ENCODE measurements at places on chromosomes 12 and 14.

DNA sequence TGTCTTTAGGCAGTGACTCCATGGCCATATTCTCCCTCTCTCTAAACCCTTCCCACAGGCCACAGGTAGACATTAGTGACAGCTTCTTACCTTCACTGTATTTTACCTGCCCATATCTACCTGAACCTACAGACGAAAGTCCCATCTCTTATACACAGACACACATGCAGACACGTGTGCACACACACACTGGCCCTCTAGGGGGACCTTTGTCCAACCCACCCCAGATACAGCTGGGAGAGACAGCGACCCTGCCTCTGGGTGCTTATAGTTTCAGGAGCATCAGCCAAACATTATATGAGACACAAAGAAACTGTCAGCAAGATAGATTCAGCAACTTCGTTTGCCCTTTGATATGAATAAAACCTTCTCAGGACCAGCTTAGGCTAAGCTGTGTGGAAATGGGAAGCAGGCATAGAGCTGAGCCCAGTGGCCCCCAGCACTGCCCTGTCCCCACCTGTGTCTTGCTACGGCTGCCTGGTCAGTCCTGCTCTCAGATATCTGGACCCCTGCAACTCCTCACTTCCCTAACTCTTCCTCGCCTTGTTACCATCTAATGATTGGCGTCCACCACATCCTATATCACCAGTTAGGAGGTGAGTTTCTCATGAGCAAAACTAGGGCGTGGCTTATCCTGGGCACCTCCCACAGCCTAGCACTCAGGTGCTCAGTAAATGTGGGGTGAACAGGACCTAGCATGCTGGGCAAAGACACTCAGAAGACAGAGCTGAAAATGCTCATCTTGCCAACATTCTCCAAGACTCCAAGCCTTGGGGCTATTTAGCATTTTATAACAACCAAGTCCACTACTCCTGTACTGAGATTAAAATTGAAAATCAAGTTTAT is 12.0 kb upstream of the CD9 start:
- no peak for DNase-seq

DNA sequence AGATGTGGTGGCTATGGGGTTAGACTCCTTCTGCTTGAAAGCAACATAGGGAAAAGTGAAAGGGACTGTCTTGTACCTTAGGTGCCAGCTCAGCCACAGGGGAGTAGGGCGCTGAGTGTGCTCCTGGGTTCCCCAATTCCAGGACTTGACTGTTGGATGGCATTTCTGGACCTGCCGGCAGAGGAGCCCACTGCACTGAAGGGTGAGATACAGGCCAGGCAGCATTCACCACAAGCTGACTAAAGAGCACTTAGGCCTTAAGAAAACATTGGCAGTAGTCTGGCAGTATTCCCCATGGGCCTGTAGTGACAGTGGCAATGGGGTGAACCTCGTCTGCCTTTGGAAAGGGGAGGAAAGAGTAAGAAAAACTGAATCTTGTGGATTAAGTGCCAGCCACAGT is 67.1 kb upstream of the TMTC2 start:
- no peak for DNase-seq

DNA sequence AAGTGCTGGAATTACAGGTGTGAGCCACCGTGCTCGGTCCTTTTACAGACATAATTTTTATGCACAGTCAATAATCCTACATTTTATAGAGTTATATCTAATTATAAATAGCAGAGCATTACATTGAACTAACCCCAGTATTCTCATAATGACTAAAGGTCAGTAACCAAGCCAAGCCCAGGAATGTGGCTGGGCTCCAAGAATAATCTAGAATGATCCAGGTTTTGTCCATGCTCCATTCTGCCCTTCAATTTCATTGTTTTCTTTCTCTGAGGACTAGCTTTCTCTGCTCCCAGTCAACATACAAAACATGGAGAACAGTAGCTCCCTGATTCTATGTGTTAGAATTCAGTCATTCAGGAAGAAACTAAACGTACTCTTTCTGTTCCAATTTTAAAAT is 92.1 kb upstream of the KRR1 start:
- no peak for DNase-seq

GRCh38 chr12:1830981-1831963 is 10.9 kb downstream of the LRTM2 start:
- DNase-seq: no peak

- DNase-seq: no peak
Observed at GRCh38 chr12:89101440-89101839, 250.9 kb downstream of the DUSP6 start.

DNA sequence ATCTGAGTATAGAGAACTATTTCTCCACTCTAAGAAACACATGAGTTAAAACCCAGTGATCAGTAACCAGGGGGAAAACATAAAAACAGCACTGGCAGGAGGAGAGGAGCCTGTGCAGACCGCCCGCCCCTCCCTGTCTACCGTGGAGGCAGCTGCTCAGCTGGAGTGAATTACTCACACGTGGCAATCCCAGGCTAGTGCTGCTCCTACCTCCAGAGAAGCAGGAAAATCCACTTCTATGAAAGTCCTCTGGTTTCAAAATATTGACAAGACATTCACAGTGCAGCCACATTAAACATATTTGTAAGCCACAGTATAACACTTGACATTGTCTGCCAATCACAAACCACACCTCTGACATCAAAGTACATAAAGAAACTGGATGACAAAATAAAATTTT is 16.7 kb downstream of the TMEM132D start:
- no peak for DNase-seq
